Naive thymus-derived CD8-positive, alpha-beta T cell (primary cell): ENCODE measurements at places on chromosomes 5 and 9. TPM values are rescaled to one million over a fixed set of nuclear protein-coding genes. Genes with fewer than 3 reads are reported as not detected.

DNA sequence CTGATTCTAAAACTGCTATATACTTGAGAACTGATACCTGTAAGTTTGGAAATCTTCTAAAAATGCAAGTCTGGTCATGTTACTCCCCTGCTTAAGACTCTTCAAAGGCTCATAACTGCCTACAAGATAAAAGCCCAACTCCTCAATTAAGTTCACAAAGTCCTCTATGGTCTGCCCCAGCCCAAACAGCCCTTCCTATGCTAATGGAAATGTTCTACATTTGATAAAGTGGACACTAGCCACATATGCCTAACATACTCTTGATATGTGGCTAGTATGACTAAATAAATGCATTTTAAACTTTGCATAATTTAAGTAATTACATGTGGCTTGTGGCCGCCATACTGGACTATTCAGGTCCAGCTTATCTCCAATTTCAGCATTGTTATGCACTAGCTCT, 204.5 kb downstream of the AP3B1 start:
- no peaks in the 10 kb centered on the region for H3K27me3 ChIP-seq
- H3K4me1 ChIP-seq, result no peaks in the 10 kb centered on the region

DNA sequence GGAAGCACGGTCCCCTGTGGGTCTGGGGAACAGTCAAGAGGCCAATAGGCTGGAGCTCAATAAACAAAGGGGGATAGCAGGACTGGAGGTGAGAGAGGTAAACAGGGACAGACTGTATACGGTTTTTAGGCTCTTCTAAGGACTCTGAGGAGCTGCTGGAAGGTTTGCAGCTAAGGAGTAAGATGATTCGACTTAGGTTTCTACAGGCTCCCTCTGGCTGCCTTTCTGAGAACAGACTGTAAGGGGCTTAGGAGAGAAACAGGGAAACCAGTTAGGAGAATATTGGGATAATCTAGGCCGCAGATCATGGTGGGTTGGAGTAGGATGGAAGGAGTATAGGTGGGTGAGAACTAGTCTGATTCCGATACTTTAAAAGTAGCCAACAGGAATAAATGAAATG, 10.4 kb downstream of the CDK5RAP2 start:
- H3K4me3 ChIP-seq, result no peak overlapping the region
- H3K27me3 ChIP-seq, result no peaks in the 10 kb centered on the region
- DNase-seq, result no peak
- peaks cover 21% of the 10 kb centered on the region for H3K36me3 ChIP-seq

GRCh38 chr9:131546336-131547084, 1.2 kb downstream of the PRRT1B start:
- H3K4me1 ChIP-seq, result peaks cover 26% of the 10 kb centered on the region
- peaks cover 12% of the 10 kb centered on the region for H3K36me3 ChIP-seq
- DNase-seq, result no peak
- H3K27me3 ChIP-seq, result peaks cover 30% of the 10 kb centered on the region
- H3K27ac ChIP-seq, result no peak overlapping the region

Gene PCDHGB3
- not detected for polyA plus RNA-seq

DNA sequence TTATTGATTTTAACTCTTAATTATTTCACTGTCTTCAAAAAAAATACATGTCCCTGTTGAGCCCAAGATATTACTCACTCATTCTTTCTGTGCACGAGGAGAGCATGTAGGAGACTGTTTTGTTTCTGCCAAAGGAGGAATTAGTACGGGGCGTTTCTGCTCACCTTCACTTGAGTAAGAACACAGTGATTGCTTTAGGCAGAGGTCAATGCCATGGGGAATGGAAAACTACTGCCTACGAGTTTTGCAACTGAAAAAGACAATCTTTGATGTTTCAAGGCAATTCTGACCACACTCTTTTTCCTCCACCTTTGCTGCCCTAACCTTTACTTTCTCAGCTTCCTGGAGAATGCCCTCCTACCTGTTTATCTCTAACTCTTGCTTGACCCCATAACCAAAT, 109.4 kb downstream of the CCDC192 start:
- H3K27me3 ChIP-seq, result peaks cover 12% of the 10 kb centered on the region
- no peaks in the 10 kb centered on the region for H3K36me3 ChIP-seq
- H3K4me1 ChIP-seq, result no peaks in the 10 kb centered on the region
- DNase-seq, result no peak

- no peak for DNase-seq
- peak overlapping the region; percentile 98 for H3K4me3 ChIP-seq
- peak overlapping the region; percentile 90 for H3K27ac ChIP-seq
- H3K27me3 ChIP-seq, result no peaks in the 10 kb centered on the region
- no peaks in the 10 kb centered on the region for H3K36me3 ChIP-seq
- H3K4me1 ChIP-seq, result peaks cover 25% of the 10 kb centered on the region
Measured at GRCh38 chr9:69036309-69036708, 757 bp downstream of the FXN start.

GRCh38 chr5:173882632-173883031, 5.5 kb upstream of the CPEB4 start:
- peaks cover 40% of the 10 kb centered on the region for H3K4me1 ChIP-seq
- DNase-seq, result no peak
- H3K27me3 ChIP-seq, result no peaks in the 10 kb centered on the region
- H3K27ac ChIP-seq, result no peak overlapping the region
- H3K4me3 ChIP-seq, result no peak overlapping the region
- H3K36me3 ChIP-seq, result no peaks in the 10 kb centered on the region

- H3K4me3 ChIP-seq, result no peak overlapping the region
- H3K4me1 ChIP-seq, result no peaks in the 10 kb centered on the region
- H3K27ac ChIP-seq, result no peak overlapping the region
- H3K36me3 ChIP-seq, result no peaks in the 10 kb centered on the region
- H3K27me3 ChIP-seq, result peaks cover 9% of the 10 kb centered on the region
Measured at GRCh38 chr9:87405677-87406542, 91.8 kb upstream of the DAPK1 start.

DNA sequence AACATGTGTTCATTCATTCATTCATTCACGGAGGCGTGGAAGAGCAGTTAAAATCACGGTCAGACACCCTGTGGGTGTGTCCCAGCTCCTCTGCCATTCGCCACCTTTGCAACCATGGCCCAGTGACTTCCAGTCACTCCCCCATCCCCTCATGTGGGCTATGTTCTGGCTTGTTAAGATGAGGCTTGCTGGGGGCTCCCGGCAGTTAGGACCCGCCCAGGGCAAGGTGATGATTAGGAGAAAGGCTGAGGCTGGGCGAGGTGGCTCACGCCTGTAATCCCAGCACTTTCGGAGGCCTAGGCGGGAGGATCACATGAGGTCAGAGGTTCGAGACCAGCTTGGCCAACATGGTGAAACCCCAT, 24.9 kb upstream of the PTGES start:
- H3K27me3 ChIP-seq, result peaks cover 11% of the 10 kb centered on the region
- DNase-seq, result no peak

GRCh38 chr5:73307645-73308355, 134.8 kb downstream of the TMEM174 start:
- peaks cover 5% of the 10 kb centered on the region for H3K4me1 ChIP-seq
- peaks cover 98% of the 10 kb centered on the region for H3K27me3 ChIP-seq
- H3K4me3 ChIP-seq, result no peak overlapping the region
- H3K36me3 ChIP-seq, result peaks cover 1% of the 10 kb centered on the region
- DNase-seq, result no peak

DNA sequence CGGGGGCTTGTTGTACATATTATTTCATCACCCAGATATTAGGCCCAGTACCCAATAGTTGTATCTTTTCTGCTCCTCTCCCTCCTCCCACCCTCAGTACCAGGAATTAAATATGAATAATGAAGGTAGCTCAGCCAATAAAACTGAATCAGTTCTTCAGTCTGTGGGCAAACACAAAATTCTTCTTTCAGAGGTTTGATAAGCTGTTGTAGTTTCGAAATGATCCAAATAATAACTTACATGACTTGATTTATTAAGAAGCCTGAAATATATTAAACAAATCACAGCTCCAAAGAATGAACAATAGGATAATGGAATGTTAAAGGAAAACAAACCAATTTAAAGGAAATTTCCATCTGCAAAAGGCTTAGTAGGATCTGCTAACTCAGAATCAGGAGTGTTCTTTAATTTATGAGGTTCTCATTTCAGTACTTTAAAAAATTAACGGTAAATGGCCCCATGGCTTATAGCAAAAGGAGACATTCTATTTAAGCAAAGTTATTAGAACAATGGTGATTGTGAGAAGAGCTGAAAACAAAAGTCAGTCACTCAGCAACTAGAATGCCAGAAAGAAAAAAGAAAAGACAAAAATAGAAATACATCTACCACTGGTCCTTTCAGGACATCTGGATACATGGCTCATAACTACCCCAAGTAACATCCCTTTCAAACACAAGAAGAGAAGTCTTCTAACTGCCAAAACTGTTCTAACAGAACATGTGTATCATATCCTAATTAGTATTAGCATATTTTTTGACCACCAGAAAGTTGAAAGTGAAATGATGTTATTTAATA, 62.4 kb downstream of the NR3C1 start:
- no peak overlapping the region for H3K27ac ChIP-seq
- DNase-seq, result no peak
- H3K27me3 ChIP-seq, result no peaks in the 10 kb centered on the region
- H3K4me1 ChIP-seq, result peaks cover 19% of the 10 kb centered on the region
- H3K36me3 ChIP-seq, result no peaks in the 10 kb centered on the region
- H3K4me3 ChIP-seq, result no peak overlapping the region

DNA sequence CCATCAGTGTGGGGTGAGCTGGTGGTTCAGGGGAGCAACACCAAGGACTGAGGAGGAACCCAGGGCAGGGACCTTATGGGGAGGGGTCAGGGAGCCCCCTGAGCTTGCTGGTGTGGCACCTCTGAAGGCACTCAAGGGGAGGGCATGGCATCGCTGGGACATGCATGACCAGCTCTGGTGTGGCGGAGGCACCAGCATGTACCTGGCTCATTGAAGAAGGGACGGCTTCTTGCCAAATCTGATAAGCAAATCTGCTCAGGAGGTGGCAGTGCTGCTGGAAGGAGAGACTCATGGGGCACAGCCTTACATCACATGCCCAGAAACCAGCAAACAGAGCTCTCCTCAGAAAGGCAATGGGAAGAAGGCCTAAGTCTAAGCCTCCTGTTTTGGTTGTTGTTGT, 421.8 kb downstream of the SEMA5A start:
- DNase-seq, result no peak
- no peaks in the 10 kb centered on the region for H3K4me1 ChIP-seq
- no peak overlapping the region for H3K4me3 ChIP-seq
- H3K36me3 ChIP-seq, result no peaks in the 10 kb centered on the region
- H3K27ac ChIP-seq, result no peak overlapping the region
- H3K27me3 ChIP-seq, result no peaks in the 10 kb centered on the region

DNA sequence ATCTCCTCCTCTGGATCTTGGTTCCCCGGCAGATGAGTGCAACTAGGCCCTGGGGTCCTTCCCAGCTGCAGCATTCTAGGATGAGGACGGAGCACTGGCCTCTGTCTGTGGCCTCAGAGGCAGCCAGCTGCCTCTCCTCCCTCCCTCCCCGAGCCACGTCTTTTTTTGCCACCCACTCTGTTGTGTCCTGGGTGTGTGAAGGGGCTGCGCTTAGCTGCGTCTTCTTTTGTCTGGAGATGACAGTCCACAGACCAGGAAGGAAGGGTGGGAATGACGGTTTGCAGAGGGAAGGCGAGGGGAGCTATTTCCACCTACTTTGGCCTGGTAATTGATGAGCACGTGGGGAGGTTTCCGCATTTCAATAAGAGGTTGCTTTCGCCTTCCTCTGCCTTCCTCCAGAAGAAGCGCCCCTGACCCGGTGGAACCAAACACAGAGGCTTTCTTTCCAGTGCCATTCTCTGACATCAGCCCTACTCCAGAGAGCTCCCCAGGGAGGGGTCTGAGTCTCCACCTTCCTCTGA, 34.5 kb upstream of the GABRP start:
- DNase-seq, result no peak
- peaks cover 2% of the 10 kb centered on the region for H3K4me1 ChIP-seq
- H3K4me3 ChIP-seq, result no peak overlapping the region
- no peaks in the 10 kb centered on the region for H3K36me3 ChIP-seq
- peaks cover 45% of the 10 kb centered on the region for H3K27me3 ChIP-seq

DNA sequence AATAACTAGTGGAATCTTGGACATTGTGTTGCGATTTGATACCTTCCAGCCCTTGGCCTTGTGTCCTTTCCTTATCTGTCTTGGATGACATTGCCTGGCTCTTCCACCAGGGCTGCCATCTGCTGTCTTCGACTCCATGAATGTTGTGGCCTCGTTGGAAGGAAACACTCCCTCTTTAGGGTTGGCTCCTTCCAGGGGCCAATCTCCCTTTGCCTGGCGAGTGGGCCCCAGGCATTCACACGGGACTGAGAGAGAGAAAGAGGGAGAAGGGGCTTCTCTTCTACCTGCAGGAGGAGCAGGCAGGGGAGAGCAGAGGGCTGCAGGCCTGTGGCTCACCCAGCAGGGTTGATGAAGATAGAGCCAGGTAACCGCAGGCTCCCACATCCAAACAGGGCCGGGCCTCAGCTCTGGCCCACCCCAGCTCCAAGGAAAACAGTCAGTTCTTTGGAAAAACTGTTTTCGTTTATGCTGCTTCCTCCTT, 31.3 kb downstream of the FGF1 start:
- no peak overlapping the region for H3K4me3 ChIP-seq
- no peaks in the 10 kb centered on the region for H3K36me3 ChIP-seq
- peaks cover 27% of the 10 kb centered on the region for H3K27me3 ChIP-seq

- H3K4me3 ChIP-seq, result no peak overlapping the region
- H3K36me3 ChIP-seq, result no peaks in the 10 kb centered on the region
- peak overlapping the region; percentile 32 for H3K27ac ChIP-seq
- DNase-seq, result no peak
- H3K27me3 ChIP-seq, result no peaks in the 10 kb centered on the region
Measured at GRCh38 chr9:133803028-133803585, 65.0 kb upstream of the SARDH start.

- no peak overlapping the region for H3K4me3 ChIP-seq
- H3K27ac ChIP-seq, result no peak overlapping the region
- DNase-seq, result no peak
- H3K27me3 ChIP-seq, result peaks cover 3% of the 10 kb centered on the region
- no peaks in the 10 kb centered on the region for H3K36me3 ChIP-seq
- no peaks in the 10 kb centered on the region for H3K4me1 ChIP-seq
Measured at GRCh38 chr9:3118081-3118480, 274.2 kb upstream of the PUM3 start.

- no peak for DNase-seq
- H3K4me1 ChIP-seq, result peaks cover 26% of the 10 kb centered on the region
- H3K36me3 ChIP-seq, result no peaks in the 10 kb centered on the region
- no peak overlapping the region for H3K27ac ChIP-seq
- H3K4me3 ChIP-seq, result no peak overlapping the region
Measured at GRCh38 chr9:16150938-16151650, 598.3 kb downstream of the CCDC171 start.

Gene GRXCR2
- polyA plus RNA-seq, result not detected

Gene SV2C
- polyA plus RNA-seq, result not detected

Gene TAF11L5
- polyA plus RNA-seq, result not detected

Gene F2RL2
- polyA plus RNA-seq, result 0.08 TPM

- peaks cover 33% of the 10 kb centered on the region for H3K4me1 ChIP-seq
- no peak for DNase-seq
- H3K36me3 ChIP-seq, result peaks cover 6% of the 10 kb centered on the region
- peak overlapping the region; percentile 100 for H3K4me3 ChIP-seq
- H3K27ac ChIP-seq, result peak overlapping the region; percentile 99
Measured at GRCh38 chr9:34046784-34047379, 1.8 kb downstream of the UBAP2 start.

GRCh38 chr9:130122456-130122855, 49.7 kb upstream of the NCS1 start:
- peaks cover 2% of the 10 kb centered on the region for H3K36me3 ChIP-seq
- no peak for DNase-seq
- H3K27ac ChIP-seq, result no peak overlapping the region
- H3K27me3 ChIP-seq, result no peaks in the 10 kb centered on the region
- H3K4me3 ChIP-seq, result no peak overlapping the region
- peaks cover 30% of the 10 kb centered on the region for H3K4me1 ChIP-seq

Gene PCDHB5
- not detected for polyA plus RNA-seq
